AG04450 (cell line): ENCODE measurements at places on chromosomes 7 and 10.

- no peak for DNase-seq
Measured at GRCh38 chr7:79927116-79927515, 207.5 kb upstream of the GNAI1 start.

- DNase-seq = no peak
Measured at GRCh38 chr10:26437637-26438461, at the start of gene APBB1IP. Gene APBB1IP, plus strand, starts transcription at chr10:26438341. Its CDS starts 53,986 bp downstream, at chr10:26492327.

GRCh38 chr7:122515404-122515803, 183.5 kb downstream of the RNF133 start:
- no peak for DNase-seq

DNA sequence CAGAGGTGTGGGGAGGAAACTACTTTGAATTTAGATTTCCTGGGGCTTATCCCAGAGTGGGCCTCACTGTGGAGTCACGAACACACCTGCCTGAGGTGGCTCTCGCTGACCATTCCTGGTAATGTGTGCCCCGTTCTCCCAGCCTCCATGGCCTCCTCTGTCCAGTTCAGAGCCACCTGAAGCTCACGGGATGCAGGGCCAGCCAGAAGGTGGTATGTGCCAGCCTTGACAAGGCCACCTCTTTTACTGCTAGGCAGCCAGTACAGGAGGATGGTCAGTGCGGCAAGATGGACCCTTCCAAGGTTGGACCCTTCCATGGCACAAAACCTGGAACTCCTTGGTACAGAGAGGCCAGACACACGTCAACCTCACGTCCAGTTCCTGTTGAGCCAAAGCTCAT, 210.3 kb downstream of the DNAJB6 start:
- DNase-seq = no peak

DNA sequence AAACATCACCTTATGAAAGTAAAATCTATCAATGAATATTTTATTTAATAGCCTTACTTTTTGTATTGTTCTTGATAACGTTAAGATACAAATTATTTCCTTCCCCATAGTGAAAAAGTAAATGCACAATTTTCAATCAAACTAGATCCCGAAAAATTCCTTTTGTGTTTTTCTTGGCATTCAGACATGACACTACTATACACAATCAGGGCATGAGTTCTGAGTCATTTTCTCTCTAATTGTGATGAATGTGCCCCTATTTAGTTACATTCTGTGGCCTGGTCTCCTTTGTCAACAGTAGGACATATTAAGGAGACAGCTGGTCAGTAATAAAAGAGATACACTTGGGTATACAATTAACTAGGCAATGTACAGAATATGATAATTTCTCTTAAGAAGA, 19.8 kb downstream of the COL1A2 start:
- DNase-seq = no peak

- no peak for DNase-seq
Measured at GRCh38 chr7:7596176-7596575, 29.5 kb downstream of the MIOS start.

DNA sequence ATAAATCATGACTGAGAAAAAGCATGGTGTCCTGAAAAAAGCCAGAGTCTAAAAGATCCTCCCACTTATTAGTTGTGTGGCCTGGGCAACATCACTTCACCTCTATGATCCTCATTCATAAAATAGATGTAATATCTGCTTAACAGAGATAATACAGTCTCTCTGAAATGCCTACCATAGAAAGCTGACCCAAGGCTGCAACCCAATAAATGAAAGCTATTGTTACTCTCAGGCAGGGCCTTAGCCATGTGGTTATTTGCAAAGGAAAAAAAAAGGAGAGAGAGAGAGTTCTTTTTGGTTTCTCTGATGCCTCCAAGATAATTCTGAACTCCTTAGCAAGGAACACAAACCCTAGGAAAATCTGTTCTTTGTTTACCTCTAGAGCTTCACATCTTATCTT, 7.9 kb downstream of the FAM13C start:
- no peak for DNase-seq

- no peak for DNase-seq
Measured at GRCh38 chr7:28687537-28687936, 270.6 kb downstream of the TRIL start.

- peak; percentile 74 for DNase-seq
Measured at GRCh38 chr10:110005719-110006118, 2.1 kb upstream of the ADD3 start.

DNA sequence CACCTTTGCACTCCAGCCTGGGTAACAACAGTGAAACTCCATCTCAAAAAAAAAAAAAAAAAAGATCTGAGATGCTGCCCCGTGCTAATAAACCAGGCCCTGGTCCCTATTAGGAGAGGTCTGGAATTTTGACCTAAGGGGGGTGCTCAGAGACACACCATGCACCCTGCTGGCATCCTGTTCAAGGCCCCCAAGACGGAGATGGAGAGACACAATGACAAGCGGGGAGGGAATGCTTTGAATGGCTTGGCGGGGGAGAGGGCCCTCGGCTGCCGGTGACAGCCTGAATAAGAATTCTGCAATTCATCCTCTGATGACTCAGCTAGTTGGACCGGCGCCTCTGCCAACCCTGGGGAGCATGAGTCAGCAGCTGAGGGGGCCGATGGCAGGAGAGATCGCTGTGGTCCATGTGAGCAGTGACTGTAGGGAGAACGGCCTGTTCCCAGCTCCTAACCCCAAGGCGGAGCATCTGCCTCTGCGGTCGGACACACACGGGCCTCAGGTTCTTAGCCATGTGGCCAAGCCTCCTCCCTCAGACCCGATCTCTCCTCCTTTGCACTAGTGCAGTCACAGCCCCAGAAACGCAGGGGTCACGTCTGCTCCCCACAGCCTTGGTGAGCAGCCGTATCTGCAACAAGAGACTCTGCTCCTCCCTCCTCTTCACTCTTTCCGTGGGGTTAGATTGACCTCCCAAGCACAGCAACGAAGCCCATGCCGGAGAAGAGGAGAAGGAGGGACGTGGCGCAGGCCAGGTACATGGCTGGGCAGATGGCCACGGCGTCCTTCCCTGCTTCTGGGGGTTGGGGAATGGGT, 14.9 kb downstream of the TRIM56 start:
- DNase-seq = peak; percentile 97

DNA sequence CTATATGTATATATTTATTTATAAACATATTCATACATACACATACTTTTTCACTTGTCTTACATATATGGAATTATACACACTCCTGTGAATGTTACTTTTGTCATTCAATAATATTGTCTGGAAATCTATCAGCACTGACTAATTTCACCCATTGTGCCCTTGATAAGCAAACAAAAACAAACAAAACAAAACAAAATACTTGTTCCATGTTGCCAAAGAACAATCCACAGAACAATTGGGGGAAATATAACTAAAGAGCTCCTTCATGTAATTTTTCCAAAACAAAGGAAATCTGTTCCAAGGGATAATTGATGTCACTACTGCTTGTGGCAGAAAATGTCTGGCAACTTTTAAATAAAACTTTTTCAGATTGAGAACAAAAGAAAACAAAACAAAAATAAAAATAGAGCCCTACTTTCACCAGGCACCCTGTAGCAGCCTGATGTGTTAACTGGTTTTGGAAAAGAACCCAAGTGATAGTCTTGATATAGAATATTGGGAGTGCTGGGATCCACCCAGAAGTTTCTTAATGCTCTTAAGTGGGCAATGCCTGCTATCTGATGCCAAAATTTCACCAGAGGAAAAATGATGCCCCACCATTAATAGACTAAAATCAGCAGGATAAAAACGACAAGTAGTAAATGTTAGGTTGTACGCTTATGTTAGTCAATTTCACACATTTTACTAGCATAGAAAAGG, 34.0 kb upstream of the CCDC7 start:
- no peak for DNase-seq

- peak; percentile 43 for DNase-seq
Measured at GRCh38 chr10:110279407-110279986, 25.2 kb downstream of the SMNDC1 start.

DNA sequence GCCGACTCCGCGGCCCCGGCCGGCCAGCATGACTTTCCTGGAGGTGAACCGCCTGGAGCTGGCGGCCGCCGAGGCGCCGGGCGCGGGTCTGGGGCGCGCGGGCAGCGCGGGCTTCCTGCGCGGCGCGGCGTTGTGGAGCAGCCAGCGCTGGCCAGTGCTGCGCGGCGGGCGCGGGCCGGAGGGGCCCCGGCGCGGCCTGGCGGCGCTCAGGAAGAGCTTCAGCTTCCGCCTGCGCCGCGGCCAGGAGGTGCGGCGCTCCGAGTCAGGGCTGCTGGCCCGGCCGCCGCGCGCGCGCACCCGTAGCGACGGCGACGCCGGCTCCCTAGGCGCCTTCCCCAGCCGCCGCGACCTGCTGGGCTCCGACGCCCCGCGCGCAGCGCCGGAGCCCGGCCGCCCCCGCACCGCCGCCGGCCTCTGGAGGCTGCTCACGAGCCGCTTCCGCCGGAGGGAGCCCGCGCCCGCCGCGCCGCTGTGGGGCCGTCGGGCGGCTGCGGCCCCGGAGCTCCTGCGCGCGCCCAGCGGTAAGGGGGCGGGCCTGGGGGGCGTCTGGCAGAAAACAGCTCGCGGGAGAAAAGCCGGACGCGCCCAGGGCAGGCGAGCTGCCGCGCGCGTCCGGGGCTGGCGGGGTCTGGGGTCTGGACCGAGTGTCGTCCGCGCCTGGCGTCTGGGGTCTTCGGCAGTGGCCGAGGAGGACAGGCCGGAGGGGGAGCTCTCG, 29.0 kb downstream of the AGAP3 start:
- DNase-seq = no peak

DNA sequence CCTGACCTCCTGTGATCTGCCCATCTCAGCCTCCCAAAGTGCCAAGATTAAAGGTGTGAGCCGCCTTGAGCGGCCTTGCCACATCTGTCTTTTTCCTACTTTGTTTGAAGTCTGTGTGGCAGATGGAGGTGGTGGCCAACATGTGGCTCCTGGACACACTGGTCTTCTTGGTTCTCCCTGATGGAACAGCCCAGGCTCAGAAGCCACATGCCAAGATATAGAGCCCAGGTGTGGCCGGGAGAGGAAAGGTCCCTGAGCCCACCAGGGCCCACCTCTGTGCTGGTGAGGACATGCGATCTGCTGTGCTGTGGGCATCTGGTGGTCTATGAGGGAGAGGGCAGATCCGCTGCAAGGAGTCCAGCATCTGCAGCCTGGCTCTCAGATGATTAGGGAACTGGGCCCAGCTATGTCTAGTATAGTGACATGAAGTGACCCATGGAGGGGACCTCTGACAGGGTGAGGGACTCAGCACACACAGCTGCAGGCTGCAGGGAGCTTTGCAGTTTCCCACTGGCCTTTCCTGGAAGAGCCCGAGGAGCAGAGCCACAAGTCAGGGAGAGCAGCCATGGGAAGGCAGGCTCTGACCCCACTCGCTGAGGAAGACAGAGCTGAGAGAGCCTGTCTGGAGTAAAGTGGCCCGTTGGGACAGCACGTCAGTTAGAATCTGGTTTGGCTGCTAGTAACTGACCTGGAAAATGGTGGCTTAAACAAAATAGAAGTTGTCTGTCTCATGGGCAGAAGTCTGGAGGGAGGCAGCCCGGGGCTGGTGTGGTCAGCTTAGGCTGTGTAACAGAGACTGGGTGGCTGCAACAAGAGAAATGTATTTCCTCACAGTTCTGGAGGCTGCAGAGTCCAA, 25.9 kb downstream of the ADCY1 start:
- DNase-seq = no peak

GRCh38 chr7:92332782-92333181, 87.0 kb downstream of the ANKIB1 start:
- DNase-seq = no peak

DNA sequence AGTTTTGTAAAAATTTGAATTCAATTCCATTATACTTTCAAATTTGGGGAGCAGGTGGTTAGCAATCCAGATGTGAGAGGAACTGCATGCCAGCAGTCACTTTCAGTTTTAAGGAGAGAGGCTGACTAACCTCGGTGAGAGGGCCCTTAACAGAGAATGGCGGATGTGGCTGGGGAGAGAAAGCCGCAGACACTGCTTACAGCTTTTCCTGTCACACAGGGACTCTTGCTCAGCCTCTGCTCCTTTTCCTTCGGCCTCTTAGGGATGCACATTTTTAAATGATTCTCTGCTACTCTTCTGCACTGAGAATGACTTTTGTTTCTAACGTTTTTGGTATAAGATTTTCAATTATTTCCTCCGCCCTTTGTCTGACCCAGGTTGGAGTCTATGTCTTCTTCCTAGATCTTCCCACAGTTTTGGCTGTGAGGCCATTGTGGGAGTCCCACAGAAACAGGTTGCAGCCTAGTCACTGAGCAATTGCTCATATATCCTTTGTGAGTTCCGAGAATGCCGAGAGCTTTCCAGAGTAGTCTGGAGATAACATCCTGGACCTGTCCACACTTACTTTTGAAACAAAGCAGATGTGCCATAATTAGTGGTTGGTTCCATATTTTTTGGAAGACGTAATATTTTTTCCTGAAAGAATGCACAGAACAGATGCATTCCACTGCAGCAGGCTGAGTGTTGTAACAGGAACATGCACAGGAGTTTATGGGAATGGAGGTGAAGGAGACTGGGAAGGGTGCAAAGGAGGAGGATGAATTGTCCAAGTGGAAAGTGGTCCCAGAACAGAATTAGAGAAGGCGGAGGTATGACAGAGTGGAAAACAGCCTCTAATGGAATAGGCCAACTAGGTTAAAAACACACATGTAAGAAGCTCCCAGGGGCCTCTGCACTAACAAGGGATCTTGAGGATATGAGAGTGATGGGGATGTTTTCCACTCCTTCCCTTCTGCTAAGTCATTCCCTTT, 168.0 kb upstream of the ZNF32 start:
- peak; percentile 47 for DNase-seq

DNA sequence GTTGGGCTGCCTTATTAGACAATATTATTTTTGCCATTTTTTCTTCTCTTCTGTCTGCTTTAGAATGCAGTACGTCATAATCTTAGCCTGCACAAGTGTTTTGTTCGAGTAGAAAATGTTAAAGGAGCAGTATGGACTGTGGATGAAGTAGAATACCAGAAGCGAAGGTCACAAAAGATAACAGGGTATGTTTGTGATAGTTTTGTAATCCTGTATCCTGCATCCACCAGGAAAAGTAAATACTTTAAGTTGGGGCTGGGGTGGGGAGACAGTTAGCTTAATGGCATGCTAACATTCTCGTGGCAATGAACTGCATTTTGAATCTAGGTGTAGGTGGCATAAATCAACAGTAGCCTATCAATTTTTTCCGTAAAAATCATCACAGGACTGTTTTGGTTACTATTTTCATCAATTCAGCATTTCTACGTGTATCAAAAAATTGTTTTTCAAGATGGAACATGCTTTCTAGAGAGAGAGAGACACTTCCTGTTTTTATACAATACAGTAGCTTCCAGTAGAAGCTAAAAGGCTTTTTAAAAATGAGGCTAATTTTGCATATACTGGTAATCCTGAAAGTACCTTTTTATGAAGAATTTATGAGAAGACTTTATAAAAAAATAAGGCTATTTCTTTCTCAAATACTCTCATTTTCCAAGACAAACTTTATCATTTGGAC, 247.5 kb downstream of the FOXP2 start:
- DNase-seq = no peak

GRCh38 chr10:55668326-55668922, 692.6 kb downstream of the ZWINT start:
- no peak for DNase-seq

- DNase-seq = no peak
Measured at GRCh38 chr10:88442716-88443115, 140.4 kb downstream of the RNLS start.

- DNase-seq = no peak
Measured at GRCh38 chr10:96369890-96370583, 11.2 kb upstream of the OPALIN start.
